ENCODE measurements at places on chromosomes 5 and 9.

GRCh38 chr5:95087816-95088317 lies 197.0 kb downstream of the MCTP1 start:
- DNase-seq: no peak

- no peak for DNase-seq
Observed at GRCh38 chr9:109411069-109411761, 86.9 kb downstream of the PTPN3 start.

GRCh38 chr5:35305336-35306020 lies 75.2 kb upstream of the PRLR start:
- no peak for DNase-seq

- DNase-seq: no peak
Observed at GRCh38 chr5:111537141-111538024, 25.0 kb upstream of the STARD4 start.

- DNase-seq: no peak
Observed at GRCh38 chr5:143234162-143234842, 169.2 kb downstream of the NR3C1 start.

GRCh38 chr5:52784737-52785136 lies 3.0 kb upstream of the ITGA1 start:
- DNase-seq: no peak

- no peak for DNase-seq
Observed at GRCh38 chr5:110803467-110804326, 64.9 kb downstream of the SLC25A46 start.

DNA sequence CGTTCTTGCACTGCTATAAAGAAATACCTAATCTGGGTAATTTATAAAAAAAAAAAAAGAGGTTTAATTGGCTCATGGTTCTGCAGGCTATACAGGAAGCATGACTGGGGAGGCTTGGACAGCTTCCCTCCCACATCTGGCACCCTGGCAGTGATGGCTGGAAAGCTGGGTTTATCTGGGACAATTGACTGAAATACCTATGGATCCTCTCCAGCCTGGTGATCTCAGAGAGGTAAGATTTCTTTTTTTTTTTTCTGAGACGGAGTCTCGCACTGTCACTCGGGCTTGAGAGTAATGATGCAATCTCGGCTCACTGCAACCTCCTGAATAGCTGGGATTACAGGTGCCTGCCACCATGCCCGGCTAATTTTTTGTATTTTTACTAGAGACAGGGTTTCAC lies 22.7 kb upstream of the UGCG start:
- DNase-seq: no peak

- no peak for DNase-seq
Observed at GRCh38 chr9:87628346-87628745, 97.6 kb upstream of the CTSL start.

GRCh38 chr5:175479125-175479881 lies 943 bp downstream of the SFXN1 start:
- no peak for DNase-seq

GRCh38 chr5:154403234-154403633 lies 42.6 kb upstream of the SAP30L start:
- no peak for DNase-seq

DNA sequence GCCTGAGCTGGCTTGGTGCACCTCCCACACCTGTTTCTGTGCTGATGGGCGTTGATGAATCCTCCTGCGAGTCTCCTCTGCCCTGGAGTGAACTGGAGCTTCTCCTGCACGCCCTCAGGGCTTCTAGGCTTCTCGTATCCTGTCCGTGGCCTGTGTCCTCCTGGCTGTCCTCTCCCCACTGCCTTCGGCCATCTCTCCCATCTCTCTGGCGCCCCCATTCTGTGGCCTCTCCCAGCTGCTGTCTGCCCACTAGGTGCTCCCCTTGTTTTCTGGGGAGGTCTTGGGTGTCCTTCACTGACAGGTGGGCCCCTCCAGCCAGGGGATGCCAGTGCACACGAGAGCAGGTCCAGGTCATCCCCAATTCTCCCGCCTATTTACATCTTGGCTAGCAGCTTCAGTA lies 28.8 kb downstream of the AHRR start:
- no peak for DNase-seq

- no peak for DNase-seq
Observed at GRCh38 chr5:139416651-139417050, 12.8 kb upstream of the SPATA24 start.

GRCh38 chr9:137240318-137240840 lies 708 bp upstream of the TUBB4B start:
- DNase-seq: no peak
